ENCODE measurements at places on chromosomes 5 and 9.

DNA sequence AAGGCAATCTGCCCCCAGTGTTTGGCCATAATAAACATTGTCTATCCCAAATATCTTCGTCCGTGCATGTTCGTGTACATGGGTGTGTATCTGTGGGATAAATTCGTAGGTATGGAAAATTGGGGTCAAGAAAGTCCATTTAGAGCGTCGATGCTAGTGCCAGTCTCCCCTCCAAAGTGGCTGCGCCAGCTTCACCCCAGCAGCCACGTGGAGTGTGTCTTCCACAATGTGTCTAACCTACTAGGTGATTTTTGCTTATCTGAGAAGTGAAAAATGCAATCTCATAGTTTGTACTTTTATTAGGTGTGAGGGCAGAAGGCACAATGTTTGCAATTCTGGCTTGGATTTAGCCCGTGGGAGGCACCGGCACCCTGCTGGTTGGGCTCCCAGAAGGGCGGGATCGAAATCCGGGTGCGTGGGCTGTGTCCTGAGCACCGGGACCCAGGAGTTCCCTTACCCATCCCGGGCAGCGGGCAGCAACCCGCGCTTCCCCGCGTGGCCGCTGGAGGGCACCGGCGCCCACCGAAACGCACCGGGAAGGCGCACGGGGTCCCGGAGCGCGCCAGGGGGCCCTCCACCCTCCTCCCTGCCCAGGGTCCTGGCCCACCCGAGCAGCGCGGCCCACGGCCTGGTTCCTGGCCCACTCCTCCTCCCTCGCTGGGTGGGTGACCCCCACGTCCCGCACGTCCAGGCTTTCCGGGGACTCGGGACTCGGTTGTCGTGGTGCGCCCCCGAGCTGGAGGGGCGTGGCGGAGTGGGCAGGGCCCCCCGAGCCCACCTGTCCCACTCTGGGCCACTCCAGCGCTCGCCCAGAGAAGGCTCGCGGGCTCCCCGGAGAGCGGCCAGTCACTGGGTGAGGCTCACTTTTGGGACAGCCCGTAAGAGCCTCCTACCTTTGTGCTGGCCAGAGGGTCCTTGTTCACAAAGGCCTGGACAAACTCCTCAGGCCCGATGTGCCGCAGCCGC is 55.4 kb upstream of the RNF130 start:
- no peak for DNase-seq

- no peak for DNase-seq
Observed at GRCh38 chr9:18717759-18718158, 243.8 kb downstream of the ADAMTSL1 start.

GRCh38 chr9:117720066-117720465 is 15.9 kb downstream of the TLR4 start:
- no peak for DNase-seq

- DNase-seq, result no peak
Observed at GRCh38 chr5:77987331-77987730, 211.2 kb upstream of the TBCA start.

DNA sequence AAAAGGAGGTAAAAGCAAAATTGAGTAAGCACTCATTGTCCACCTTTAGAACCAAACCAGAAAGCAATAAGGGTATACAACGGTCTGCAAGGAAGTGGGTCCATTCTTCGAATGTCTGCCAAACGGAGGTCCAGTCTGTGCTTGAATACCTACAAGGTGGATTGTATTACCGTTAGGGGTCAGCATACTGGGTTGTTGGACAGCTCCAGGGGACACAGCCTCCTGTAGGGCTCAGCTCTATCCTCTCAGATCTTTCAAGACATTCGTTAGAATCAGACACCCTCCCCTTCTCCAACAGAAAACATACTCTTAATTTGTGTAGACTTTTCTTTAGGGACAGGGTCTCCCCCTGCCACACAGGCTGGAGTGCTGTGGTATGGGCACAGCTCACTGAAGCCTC is 5.5 kb downstream of the ASTN2 start:
- no peak for DNase-seq

DNA sequence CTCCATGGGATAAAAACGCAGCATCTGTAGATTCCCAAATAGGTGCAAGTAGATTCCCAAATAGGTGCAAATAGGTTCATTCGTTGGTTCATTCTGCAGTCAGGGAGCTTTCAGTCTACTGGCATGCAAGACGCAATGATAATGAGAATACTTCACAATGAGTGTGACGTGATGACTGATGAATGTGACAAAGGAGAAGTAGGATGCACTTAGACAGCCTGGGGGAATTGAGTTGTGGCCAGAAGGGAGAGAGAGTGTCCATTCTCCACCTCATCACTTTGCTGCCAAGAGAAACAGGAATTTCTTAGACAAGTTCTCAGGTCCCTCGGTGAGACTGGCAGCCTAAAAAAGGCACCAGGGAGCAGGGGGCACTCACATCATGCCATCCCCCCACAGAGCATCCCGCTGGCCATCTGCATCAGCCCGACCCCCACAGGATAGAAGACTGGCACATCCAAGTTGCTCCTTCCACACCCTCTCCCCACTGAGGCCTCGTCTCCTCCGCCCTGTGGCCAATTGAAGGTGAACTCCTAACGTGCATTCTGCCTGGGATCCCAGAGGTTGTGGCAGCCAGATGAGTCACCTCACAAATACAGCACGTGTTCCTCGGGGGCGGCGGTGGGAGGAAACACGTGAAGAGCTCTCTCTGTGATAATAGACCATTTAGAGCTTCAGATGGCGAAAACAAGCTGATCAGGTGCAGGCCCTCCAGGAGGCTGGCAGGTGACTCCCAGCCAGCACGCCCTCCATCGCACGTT is 19.9 kb upstream of the KCNIP1 start:
- DNase-seq, result no peak

GRCh38 chr9:129068990-129069861 is 11.7 kb upstream of the DOLPP1 start:
- peak; percentile 21 for DNase-seq

DNA sequence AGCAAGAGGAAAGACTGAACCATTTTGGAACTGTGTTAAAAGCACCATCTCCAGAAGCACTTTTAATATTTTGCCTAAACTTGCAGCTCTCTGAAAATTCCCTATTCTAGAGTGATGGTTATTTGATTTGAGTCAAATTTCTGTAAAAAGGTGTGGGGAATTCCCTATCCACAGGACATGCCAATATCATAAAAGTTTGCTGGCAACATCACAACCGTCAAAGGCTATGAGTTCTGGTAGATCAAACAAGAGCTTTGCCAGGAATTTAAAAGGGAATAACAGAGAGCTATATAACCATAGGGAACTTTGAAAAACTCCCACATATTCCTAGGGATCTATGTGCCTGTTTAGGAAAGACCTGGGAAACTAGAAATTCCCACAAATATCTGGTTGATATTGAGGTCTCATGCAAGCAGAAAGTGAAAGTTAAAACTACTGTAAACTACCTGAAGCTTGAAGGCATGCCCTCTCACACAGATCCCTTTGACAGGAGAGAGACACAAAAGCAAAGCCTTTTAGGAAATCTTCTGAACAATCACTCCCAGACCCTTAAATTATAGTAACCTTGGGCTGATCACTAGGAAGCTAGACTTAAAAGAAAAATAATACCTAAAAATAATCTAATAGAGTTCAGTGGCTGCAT is 549.9 kb downstream of the ANXA1 start:
- no peak for DNase-seq

DNA sequence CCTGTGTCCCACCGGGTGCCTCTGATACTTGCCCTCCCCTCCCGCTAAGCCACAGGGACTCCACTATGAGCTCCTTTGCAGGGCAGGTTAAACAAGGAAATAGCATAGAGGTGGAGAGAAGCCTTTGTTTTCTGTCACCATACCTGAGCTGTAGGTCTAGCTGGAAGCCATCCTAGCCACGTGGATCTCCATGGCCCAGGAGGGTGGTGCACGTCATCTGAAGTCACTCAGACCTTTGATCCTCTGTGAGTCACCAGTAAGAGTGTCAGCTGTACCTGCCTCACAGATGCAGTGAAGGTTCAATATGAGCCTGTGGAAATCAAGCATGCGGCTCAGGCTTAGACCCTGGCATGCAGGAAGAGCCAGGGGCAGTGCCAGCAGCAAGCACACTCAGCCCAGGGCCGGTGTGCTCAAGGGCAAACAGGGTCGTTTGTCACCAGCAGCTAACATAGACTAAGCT is 55.1 kb downstream of the ASS1 start:
- DNase-seq, result no peak

DNA sequence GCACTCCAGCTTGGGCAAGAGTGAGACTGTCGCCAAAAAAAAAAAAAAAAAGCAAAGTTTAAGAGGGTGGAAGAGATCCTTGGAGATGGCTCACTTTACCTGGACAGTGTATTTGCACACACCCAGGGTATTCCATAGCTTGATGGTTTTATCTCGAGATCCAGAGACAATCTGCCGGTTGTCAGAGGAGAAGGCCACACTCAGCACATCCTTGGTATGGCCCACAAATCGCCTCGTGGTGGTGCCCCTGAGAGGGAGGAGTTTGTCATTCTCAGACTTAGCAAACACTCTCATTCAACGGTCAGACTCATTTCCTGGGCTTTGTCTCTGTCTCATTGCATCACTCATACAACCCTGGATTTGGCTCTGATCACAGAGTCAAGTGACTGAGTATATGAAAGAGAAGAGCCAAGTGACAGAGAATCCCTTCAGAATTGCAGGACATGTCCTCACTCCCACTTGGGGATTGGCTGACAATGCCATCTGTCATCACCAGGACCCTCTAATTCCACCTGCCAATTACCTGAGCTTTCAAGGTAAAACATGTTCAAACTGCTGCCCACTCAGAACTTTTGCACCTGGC is 2.2 kb downstream of the RACK1 start:
- no peak for DNase-seq

- DNase-seq, result no peak
Observed at GRCh38 chr9:86944796-86945727, 2.2 kb downstream of the GAS1 start.

- no peak for DNase-seq
Observed at GRCh38 chr5:95347506-95348120, 43.6 kb upstream of the FAM81B start.

DNA sequence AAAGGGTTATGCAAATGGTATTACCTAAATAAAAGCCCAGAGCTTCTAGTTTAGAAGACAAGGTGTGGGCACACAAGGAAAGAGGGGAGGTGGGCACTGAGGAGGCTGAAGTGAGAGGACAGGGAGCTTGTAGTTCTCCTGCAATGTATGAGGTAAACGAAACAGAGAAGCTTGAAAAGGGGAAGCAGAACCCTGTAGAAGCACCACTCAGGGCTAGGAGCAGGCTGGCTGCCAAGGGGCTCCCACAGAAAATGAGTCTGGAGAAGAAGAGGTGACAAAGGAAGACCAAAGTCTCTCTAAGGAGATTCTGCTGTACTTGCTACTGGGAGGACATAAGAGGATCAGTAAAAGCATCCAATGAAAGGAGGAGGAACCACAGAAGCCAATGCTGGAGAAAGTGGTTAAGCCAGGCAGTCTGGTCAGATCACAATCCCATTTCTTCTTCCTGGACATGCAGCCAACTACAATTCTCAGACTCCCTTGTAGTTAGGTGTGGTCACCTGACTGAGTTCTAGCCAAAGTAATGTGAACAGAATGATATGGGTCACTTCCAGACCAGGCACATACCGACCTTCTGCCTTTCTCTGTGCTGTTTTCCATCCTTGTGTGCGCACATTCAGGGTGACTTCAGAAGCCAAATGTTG is 174.5 kb upstream of the MAP3K1 start:
- DNase-seq, result no peak

GRCh38 chr9:95506428-95506677 is 10.4 kb downstream of the PTCH1 start:
- no peak for DNase-seq

GRCh38 chr5:150372639-150373038 is 15.1 kb downstream of the TCOF1 start:
- DNase-seq, result no peak

DNA sequence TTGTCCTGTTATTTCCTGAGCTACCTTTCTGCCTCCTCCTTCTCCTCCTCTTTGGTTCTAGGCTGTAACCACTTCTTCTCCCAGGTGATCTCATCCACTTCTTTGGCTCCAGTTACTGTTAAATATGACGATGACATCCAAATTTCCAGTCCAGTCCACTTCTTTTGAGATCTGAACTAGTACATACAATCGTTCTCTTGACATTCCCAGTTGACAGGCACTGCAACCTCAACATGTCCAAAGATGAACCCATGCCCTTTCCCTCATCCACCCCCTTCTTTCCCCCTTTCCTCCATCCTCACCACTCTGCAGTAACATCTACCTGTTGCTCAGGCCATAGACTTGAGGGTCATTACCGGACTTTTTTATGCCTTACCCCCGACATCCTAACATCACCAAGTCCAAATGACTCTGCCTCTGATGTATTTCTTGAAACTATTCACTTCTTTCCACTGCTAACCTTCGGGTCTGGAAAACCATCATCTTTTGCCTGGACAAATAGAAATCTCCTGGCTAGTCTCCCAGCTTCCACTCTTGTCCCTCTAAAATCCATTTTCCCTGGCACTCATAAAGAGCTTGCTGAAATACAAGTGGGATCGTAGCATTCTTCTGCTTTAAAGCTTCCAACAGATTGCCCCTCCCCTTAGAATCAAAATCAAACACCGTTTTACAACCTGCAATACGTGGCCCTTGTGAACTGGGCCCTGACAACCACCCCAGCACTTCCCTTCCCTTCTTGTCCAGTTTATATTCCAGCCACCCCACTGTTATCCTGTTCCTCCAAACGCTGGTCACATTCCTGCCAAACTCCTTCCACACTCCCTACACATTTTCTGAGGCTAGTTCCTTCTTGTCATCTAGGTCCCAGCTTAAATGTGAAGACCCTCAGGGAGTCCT is 31.5 kb downstream of the KLF9 start:
- DNase-seq, result no peak

DNA sequence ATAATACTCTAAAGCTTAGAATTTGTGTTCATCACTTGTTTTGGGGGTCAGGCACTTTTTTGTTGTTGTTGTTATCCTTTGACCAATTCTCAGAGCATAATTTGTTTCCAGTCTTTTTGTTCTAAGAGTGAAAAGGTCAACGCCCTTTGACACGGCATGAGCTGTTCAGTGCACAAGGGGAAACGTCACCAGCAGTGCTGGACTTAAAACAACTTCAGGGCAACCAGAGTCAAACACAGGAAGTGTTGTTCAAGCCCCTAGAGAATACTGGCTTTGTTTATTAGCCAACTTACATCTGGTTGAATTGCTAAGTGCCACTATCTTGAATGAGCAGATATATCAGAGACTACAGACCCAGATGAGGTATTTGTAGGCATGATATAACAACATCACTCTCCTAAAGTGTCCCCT is 368.9 kb downstream of the TMEM161B start:
- DNase-seq, result no peak

GRCh38 chr9:133221177-133221809 is 12.2 kb upstream of the OBP2B start:
- no peak for DNase-seq

DNA sequence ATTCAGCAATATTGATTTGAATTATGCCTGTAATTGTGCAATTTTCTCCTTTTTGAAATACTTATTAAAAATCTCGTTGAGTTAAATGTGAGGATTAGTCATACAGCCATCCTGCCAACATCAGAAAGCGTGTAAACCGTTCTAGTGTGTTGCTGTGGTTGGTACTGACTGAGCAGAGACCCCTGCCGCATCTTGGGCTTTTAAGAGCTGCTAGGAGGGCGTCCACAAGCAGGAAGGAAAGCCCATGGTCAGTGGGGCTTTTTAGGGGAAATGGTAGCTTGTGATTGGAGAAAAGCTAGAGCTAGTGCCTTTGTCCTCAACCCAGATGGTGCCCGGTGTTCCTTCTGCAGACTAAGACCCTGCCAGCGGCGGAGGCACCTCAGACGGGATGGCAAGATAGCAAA is 1.3 kb downstream of the SDHA start:
- no peak for DNase-seq

GRCh38 chr9:109179801-109180523 is 12.9 kb upstream of the FRRS1L start:
- no peak for DNase-seq

GRCh38 chr9:126295516-126295915 is 31.1 kb upstream of the MVB12B start:
- no peak for DNase-seq
